Activated CD4-positive, alpha-beta T cell treated with anti-CD3 and anti-CD28 coated beads, Interleukin-10, Interleukin-2, amounts not matched to agents 100 ng/mL and 50 ng/mL, durations not matched to agents 16 hours and 8 hours (primary cell): ENCODE measurements at places on chromosomes 3 and 15.
A peak's percentile ranks its signal among the peaks of the same experiment; 100 is the strongest.

DNA sequence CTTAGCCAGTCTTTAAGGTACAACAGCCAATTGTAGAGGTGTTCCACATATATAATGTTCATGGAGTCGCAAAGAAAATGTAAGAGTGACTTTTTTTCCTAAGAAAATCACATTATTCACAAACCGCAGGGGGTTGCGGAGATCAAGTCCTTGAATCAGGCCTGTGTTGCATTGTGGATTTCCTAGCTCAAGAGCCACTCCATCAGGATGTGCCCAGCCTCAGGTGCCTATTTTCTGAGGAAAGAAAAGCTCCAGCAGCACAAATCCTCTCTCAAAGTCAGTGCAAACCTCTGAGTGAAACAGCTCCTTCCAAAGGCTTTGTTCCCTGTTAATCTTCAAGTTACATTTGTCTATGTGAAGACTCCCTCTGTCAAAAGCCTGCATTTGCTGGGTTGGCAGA is 349.4 kb downstream of the CLSTN2 start:
- no peak for DNase-seq

DNA sequence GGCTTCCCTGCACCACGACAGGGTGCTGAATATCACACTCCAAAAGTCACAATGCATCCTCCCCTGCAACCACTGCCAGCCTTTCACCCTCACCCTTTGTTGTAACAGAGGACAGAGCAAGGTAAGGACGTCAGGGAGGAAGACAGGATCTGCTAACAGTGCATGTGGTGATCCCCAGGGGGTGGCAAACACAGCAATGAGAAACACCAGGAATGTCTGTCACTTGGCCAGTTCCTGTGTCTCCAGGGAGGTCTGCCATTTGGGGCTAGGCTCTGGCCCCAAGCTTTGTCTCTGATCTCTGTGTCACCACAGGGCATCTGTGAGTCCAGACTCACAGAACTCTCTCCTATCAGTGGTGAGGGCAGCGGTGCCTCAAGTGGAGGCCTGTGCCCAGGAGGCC is 54.3 kb upstream of the SLC24A5 start:
- no peak for DNase-seq

DNA sequence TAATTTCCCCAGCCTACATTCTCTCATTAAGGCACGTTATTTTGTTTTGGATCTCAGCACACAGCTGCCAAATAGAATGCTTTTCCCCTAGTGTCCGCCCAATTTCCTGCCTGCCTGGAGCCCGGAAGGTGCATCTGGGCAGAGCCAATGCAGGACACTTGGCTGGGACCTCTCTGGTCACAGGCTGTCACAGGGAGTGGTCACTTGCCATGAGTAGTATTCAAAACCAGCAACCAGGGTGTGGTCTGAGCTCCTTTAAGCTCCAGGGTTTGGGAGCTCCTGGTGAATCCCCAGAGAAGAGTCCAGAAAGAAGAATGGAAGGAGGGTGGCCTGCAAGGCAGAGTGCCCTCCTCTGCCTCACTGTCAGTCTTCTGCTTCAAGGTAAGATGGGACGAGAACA is at the start of gene HTR3C:
TSS of gene HTR3C (plus strand) at position 281 of the 400 bp plus-strand sequence. CDS start at position 315, 34 bp downstream.
- DNase-seq: no peak

GRCh38 chr15:59825901-59826300 is 136.8 kb upstream of the BNIP2 start:
- DNase-seq: no peak

GRCh38 chr15:41714291-41714690 is 54.1 kb downstream of the MGA start:
- DNase-seq: no peak

- DNase-seq: no peak
These were observed 165.2 kb downstream of the ZPLD1 start for GRCh38 chr3:102599819-102600576.

DNA sequence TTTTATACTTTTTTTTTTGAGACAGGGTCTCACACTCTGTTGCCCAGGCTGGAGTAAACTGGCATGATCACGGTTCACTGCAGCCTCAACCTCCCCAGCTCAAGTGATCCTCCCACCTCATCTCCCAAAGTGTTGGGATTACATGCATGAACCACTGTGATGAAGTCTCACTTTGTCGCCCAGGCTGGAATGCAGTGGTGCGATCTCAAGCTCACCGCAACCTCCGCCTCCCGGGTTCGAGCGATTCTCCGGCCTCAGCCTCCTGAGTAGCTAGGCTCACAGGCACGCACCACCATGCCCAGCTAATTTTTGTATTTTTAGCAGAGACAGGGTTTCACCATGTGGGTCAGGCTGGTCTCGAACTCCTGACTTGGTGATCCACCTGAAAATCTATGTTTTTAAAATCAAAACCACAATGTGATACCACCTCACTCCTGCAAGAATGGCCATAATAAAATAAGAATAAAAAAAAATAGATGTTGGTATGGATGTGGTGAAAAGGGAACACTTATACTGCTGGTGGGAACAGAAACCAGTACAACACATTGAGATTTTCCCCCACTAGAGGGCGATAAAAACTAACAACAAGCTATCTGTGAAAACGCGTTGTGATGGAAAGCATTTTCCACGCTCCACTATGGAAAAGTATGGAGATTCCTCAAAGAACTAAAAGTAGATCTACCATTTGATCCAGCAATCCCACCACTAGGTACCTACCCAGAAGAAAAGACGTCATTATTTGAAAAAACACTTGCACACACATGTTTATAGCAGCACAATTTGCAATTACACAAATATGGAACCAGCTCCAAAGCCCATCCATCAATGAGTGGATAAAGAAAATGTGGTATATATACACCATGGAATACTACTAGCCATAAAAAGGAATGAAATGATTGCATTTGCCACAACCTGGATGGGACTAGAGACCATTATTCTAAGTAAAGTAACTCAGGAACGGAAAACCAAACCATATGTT is 26.8 kb upstream of the OCA2 start:
- peak; percentile 57 for DNase-seq

DNA sequence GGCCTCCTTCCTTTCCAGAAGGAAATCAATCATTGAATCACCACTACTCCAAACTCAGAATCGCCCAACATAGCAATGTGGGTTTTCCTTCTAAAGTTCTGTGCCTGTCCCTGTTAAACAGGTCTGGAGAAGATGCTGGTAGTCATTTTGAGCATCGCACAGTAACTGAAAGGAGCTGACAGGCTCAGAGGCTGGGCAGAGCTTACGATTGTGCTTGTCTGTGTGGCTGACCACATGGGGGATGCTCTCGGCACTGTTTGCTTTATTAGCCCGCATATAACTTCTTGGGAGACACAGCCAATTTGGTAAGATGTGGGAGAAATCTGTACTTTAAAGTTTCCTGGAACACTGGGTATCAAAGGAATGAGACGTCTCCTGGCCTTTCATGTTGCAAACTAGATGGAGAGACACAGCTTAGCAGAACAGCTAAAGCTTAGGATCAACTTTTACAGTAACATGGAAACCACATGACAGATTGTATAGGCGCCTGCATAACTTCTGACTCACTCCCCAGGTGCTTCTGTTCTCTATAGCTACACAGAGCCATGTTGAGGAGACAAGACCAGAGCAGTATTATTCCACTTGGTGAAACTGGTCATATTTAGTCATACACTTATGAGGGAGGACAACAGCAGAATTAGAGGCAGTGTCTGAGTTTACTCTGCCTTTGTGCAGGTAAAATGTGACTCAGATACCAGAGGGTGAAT is 374.1 kb downstream of the RORA start:
- DNase-seq: peak; percentile 35

DNA sequence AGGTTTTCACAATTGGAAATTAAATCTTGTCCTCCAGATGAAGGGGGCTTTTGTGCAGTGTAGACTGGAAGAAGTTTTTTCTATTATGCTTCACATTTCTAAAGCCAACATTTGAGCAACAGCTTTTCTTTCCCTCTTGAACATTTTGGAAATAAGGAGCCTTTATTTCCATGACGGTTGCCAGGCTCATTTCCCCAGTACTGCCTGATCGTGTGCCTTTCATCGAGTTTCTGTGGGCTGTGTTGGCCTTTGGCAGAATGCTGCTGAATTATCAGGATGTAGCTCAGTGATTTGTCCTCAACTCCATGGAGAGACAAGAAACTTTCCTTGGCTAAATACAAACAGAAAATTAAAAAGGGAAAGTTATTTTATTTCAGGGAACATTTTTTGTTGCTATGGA is 314.8 kb upstream of the LRRC3B start:
- no peak for DNase-seq
